ENCODE measurements at places on chromosomes 16 and 17.

- DNase-seq, result no peak
Observed at GRCh38 chr17:55409030-55409800, 12.4 kb downstream of the MMD start.

- no peak for DNase-seq
Observed at GRCh38 chr17:307741-308507, 44.7 kb downstream of the RPH3AL start.

- DNase-seq, result no peak
Observed at GRCh38 chr17:76657505-76658241, 14.1 kb upstream of the ST6GALNAC1 start.

GRCh38 chr17:73069164-73069770 is 23.2 kb downstream of the SLC39A11 start:
- DNase-seq, result no peak

GRCh38 chr17:48587276-48588073 is 2.6 kb downstream of the HOXB3 start:
- no peak for DNase-seq

DNA sequence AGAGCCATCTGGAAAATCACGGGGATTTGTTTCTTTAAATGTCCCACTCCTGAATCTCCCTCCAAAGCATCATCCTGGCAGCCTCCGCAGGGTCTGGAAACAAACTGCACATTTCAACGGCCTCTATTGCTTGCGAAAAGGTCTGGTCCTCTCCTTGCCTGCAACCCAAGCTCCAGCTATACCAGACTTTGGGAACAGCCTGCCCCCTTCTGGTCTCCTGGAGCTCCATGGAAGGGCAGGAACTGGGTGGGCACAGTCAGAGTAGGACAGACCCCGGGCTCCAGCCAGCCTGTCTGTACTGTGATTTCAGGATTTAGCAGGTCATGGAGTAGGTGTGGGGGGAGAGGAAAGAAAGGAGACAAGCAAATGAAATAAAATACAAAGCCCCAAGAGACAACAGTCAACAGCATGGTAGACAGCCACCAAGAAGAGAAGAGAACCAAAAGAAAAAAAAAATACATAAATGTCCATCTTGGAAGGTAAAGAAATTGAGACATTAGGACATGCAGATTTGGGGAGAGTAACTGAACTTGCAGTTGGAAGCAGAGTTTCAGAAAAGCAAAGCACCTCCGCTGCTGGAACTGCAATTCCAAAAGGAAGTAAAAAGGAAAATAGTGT is 2.7 kb downstream of the XYLT1 start:
- peak; percentile 50 for DNase-seq

DNA sequence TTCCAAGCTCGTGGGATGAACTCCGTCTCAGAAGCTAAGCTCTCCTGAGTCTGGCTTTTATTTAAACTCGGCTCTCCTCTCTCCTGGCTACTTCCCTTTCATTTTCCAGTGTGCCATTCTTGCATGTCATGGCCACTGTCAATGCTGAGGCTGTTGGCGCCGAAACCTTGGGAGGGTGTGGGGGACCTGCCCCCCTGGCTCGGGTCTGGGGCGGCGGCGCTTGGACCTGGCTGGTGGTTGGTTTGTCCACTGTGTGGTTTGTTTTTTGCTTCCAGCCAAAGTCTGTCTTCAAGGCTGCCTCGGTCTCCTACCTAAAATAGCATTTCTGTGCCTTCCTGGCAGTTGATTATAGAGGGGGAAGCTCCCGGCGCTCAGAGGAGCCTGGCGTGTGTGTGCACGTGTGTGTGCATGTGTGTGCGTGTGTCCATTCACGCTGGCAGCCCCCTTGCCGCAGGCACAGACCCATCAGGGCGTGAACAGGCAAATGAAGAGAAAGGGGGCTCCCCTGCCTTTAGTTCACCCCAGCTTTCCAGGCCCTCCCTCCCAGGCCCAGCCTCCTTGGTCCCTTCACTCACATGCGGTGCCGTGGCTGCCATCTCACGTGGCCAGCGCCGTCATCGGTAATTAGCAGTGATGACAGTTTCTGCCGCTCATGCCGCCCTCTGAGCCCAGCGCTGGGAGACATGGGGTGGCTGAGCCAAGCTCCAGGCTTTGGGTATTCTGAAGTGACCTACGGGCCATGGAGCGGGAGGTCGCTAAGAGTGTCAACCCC is 179.9 kb downstream of the SEC14L1 start:
- DNase-seq, result no peak

- DNase-seq, result no peak
Observed at GRCh38 chr17:72538901-72539352, 418.1 kb downstream of the SOX9 start.

DNA sequence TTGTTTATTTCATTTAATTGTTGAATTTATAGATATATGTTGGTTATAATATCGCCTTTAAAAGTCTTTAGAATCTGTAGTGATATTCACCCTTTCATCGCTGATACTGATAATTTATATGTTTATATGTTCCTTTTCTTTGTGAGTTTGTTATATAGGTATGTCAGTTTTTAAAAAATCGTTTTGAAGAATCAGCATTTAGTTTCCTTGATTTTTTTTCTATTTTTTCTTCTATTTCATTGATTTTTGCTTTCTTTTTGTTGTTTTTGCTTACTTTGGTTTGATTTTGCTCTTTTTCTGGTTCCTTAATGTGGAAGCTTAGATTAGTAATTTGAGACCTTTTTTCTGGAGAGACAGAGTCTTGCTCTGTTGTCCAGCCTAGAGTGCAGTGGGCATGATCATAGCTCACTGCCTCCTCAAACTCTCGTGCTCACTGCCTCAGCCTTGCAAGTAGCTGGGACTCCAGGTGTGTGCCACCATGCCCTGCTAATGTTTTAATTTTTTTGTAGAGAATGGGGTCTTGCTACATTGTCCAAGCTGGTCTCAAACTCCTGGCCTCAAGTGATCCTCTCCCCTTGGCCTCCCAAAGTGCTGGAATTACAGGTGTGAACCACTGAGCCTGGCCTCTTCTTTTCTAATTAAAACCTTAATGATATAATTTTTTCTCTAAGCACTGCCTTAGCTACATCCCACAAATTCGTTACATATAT is 7.5 kb downstream of the IST1 start:
- no peak for DNase-seq

- DNase-seq, result no peak
Observed at GRCh38 chr16:22719945-22720344, 94.0 kb upstream of the HS3ST2 start.

DNA sequence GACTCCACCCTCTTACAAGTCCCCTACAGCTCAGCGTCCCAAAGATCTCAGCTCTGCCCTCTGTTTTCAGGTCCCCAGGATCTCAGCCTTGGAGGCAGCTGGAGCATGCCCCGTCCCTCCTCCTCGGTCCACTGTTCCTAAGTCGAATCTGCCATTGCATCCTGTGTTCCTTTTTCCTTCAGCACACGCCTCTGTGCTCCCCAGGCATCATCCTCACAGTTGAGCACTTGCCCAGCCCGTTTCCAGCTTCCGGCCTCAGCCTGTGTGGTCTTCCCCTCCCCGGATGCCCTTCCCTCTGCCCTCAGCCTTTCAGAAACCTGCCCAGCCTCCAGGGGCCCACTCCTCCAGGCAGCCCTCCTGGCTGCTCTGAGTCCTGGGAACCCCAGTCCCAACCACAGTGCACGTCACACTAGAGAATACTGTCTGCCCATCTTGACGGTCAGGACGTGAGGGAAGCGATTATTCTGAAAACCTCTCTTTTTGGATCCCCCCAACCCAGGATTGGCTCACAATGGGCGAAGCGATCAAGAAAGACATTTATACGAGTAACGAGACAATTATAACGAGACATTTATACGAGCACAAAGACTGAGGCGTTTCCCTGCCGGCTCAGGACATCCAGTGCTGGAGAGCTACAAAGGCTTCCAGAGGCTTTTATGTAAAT is 41.4 kb downstream of the RPH3AL start:
- no peak for DNase-seq

GRCh38 chr16:87621976-87622713 is 19.8 kb downstream of the JPH3 start:
- no peak for DNase-seq
